ENCODE measurements at places on chromosomes 5 and 9.

GRCh38 chr5:116766470-116766947, 191.9 kb upstream of the SEMA6A start:
- H3K36me3 ChIP-seq = no peaks in the 10 kb centered on the region
- H3K27me3 ChIP-seq = peaks cover 13% of the 10 kb centered on the region
- no peaks in the 10 kb centered on the region for H3K4me1 ChIP-seq
- no peak for DNase-seq
- H3K4me3 ChIP-seq = no peak overlapping the region
- H3K27ac ChIP-seq = no peak overlapping the region

- H3K4me1 ChIP-seq = peaks cover 48% of the 10 kb centered on the region
- no peaks in the 10 kb centered on the region for H3K27me3 ChIP-seq
- no peak overlapping the region for H3K27ac ChIP-seq
- H3K36me3 ChIP-seq = peaks cover 2% of the 10 kb centered on the region
Measured at GRCh38 chr9:78021697-78022096, 9.9 kb downstream of the GNAQ start.

GRCh38 chr5:81427566-81427965, 33.6 kb upstream of the ACOT12 start:
- H3K27ac ChIP-seq = no peak overlapping the region
- H3K27me3 ChIP-seq = no peaks in the 10 kb centered on the region
- peaks cover 6% of the 10 kb centered on the region for H3K4me1 ChIP-seq
- no peak overlapping the region for H3K4me3 ChIP-seq

DNA sequence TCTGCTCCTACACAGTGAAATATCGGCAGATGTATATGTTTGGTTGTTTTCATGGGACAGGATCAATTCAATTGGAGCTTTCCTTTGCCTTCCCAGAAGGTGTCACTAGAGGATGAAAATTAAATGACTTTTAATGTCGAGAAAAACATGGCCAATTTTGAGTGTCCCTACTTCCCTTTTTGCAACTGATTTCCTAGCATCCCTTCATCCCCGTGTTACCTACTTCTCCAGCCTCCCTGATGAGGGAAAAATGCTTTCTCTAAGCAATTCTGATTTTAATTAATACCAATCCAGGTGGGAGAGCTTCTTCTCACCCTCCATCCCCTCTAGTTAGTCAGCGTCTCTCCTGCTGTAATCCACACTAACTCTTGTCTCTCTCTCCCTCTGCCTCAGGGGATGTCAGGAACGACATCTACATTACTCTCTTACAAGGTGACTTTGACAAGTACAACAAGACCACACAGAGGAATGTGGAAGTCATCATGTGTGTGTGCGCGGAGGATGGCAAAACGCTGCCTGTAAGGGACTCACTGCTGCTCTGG, 64.9 kb downstream of the DOCK2 start:
- H3K27me3 ChIP-seq = no peaks in the 10 kb centered on the region
- no peak overlapping the region for H3K27ac ChIP-seq
- H3K4me1 ChIP-seq = peaks cover 10% of the 10 kb centered on the region
- DNase-seq = no peak

DNA sequence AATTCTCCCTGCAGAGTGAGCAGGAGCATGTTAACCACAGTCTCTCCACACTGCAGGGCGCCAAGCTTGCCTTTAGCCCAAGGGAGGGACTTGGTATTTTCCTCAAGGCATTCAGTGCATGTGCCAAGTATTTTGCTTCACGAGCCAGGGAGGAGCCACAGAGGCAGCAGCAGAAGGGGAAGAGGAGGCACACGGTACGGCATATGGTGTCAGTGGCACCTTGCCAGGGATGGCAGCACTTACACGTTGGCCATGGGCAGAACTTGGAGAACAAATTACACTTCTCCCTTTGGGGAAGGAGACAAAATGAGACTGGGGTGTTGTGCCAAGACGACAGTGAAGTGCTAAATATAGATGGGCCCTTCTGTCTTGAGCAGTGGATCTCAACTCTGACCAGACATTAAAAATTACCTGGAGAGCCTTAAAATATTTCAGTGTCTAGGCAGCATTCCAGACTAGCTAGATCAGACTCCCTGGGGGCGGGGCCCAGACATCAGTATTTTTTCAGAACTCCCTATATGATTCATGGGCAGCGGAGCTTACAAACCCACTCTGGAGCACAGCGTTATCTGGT, 155.8 kb downstream of the DRD1 start:
- no peaks in the 10 kb centered on the region for H3K4me1 ChIP-seq
- peaks cover 15% of the 10 kb centered on the region for H3K27me3 ChIP-seq
- H3K27ac ChIP-seq = no peak overlapping the region

- peaks cover 6% of the 10 kb centered on the region for H3K4me1 ChIP-seq
- H3K27ac ChIP-seq = no peak overlapping the region
- H3K27me3 ChIP-seq = no peaks in the 10 kb centered on the region
- no peak overlapping the region for H3K4me3 ChIP-seq
- H3K36me3 ChIP-seq = no peaks in the 10 kb centered on the region
- no peak for DNase-seq
Measured at GRCh38 chr5:40037713-40038112, 612.9 kb upstream of the DAB2 start.

DNA sequence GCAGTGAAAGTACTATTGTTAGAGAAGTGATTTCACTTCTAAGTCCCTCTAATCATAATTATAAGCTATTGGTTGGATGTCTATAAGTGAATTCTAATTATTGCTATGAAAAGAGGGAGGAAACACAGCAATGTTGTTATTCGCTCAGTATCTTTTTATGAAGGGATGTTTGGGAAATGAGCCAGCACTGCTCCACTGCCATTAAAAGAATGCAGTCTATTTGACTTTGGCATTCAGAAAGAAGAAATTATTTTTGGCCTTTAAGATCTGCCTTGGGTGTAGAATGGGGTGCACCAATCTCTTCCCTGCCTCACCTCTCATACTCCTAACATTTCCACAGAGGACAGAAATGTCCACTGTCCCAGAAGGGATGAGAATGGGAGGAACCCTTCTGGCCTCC, 332.0 kb downstream of the SPATA31D1 start:
- no peak overlapping the region for H3K4me3 ChIP-seq
- H3K36me3 ChIP-seq = no peaks in the 10 kb centered on the region
- no peaks in the 10 kb centered on the region for H3K4me1 ChIP-seq

GRCh38 chr5:61910771-61911170, 395.2 kb upstream of the KIF2A start:
- H3K27ac ChIP-seq = no peak overlapping the region
- no peaks in the 10 kb centered on the region for H3K27me3 ChIP-seq
- no peak overlapping the region for H3K4me3 ChIP-seq
- no peaks in the 10 kb centered on the region for H3K36me3 ChIP-seq
- no peak for DNase-seq

GRCh38 chr9:115106642-115107041, 11.3 kb downstream of the TNC start:
- H3K27ac ChIP-seq = peak overlapping the region; percentile 27
- peaks cover 24% of the 10 kb centered on the region for H3K27me3 ChIP-seq
- peaks cover 6% of the 10 kb centered on the region for H3K4me1 ChIP-seq
- H3K4me3 ChIP-seq = no peak overlapping the region
- H3K36me3 ChIP-seq = peaks cover 1% of the 10 kb centered on the region

GRCh38 chr5:128300181-128300580, 216.6 kb downstream of the SLC12A2 start:
- no peaks in the 10 kb centered on the region for H3K27me3 ChIP-seq
- no peaks in the 10 kb centered on the region for H3K36me3 ChIP-seq
- H3K4me3 ChIP-seq = no peak overlapping the region
- H3K4me1 ChIP-seq = no peaks in the 10 kb centered on the region
- DNase-seq = no peak

- H3K36me3 ChIP-seq = peaks cover 4% of the 10 kb centered on the region
- no peaks in the 10 kb centered on the region for H3K27me3 ChIP-seq
- DNase-seq = no peak
- no peak overlapping the region for H3K4me3 ChIP-seq
- peaks cover 10% of the 10 kb centered on the region for H3K4me1 ChIP-seq
Measured at GRCh38 chr5:143314659-143315058, 88.8 kb downstream of the NR3C1 start.
